ENCODE measurements at places on chromosomes 1 and 21. TPM values are rescaled to one million over a fixed set of nuclear protein-coding genes. Genes with fewer than 3 reads are reported as not detected.

NEGR1 gene
- total RNA-seq: 0.51 TPM

DNA sequence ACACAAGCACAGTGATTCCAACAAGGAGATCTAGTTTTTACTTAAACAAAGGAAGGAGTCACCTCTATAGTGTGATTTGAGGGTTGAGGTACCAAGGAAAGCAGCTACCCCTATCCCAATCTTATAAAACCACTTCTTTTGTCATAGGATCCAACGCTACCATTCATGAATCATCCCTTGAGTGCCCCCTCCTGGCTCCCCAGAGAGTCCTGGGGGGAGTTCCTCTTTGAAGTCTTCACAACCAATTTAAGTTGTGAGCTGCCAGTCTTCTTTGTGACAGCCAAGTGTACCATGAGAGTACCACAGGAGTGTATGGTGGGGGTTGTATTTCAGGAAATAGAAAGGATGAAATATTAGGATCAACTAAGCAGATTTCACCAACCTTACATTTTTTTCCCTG, 39.1 kb upstream of the NHLH2 start:
- peaks cover 12% of the 10 kb centered on the region for H3K4me1 ChIP-seq
- no peak overlapping the region for H3K27ac ChIP-seq
- no peaks in the 10 kb centered on the region for H3K36me3 ChIP-seq
- H3K4me3 ChIP-seq: no peak overlapping the region
- peaks cover 3% of the 10 kb centered on the region for H3K27me3 ChIP-seq
- DNase-seq: no peak

GRCh38 chr1:108046026-108046425, 81.0 kb upstream of the VAV3 start:
- no peaks in the 10 kb centered on the region for H3K36me3 ChIP-seq
- H3K4me3 ChIP-seq: no peak overlapping the region
- H3K27ac ChIP-seq: no peak overlapping the region
- no peaks in the 10 kb centered on the region for H3K4me1 ChIP-seq

ACTL8 gene
- total RNA-seq: not detected

- peaks cover 7% of the 10 kb centered on the region for H3K36me3 ChIP-seq
- no peaks in the 10 kb centered on the region for H3K4me1 ChIP-seq
- no peak for DNase-seq
- no peak overlapping the region for H3K27ac ChIP-seq
- H3K27me3 ChIP-seq: no peaks in the 10 kb centered on the region
Observed at GRCh38 chr1:174740249-174740968, 259.3 kb upstream of the CACYBP start.

DNA sequence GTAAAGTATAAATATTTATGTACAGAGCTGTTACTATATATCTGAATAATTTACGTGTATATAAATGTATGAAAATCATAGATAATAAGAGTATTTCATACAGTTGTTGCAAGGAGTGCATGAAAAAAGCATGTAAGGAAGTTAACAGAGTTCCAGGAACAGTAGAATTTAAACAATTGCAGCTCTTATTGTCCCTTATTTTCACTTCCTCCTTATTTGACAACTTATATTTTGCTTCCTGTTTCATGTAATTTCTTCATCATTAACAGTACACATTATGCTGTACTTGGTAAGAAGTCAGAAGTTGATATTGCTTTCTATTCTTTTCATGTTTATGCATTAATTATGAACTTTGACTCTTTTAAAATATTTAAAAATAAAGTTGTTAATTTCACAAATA, 681.5 kb downstream of the LRRIQ3 start:
- no peaks in the 10 kb centered on the region for H3K36me3 ChIP-seq
- H3K27me3 ChIP-seq: no peaks in the 10 kb centered on the region
- H3K4me3 ChIP-seq: no peak overlapping the region
- no peak for DNase-seq

DNA sequence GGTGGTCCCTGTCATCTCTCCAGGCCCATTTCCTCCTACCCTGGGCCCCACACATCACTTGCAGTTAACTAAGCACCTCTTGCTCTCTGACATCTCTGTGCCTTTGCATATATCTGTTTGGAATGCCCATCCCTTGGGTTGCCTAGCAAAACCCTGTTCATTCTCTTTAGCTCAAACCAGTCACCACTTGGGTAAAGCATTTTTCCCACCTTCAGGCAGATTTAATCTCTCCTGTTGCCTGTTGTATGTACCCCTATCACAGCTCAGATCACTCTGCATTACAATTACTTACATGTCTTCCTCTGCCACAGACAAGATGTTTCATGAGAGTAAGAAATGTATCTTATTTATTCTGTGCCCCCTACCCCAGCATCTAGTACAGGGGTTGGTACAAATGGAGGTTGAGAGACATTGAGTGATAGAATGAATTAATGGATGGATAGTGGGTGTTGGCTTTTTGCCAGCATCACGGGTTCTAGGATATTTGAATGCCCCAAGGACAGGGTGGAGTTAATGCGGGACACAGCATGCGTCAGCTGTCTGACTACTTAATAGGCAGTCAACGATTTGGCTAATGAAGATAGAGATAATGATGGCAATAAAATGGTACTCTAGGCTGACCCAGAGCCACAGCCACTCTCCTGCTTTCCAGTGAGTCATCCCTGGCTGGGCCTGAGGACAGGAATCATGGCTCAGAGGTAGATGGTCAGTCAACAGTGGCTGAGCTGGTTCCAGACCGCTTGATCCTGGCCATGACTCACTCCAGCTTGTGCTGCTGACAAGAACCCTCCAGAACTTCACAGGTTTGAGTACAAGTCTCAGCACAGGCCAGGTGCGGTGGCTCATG, 6.5 kb downstream of the NR0B2 start:
- no peak overlapping the region for H3K4me3 ChIP-seq
- peaks cover 4% of the 10 kb centered on the region for H3K27me3 ChIP-seq
- DNase-seq: no peak
- peaks cover 6% of the 10 kb centered on the region for H3K4me1 ChIP-seq
- H3K36me3 ChIP-seq: no peaks in the 10 kb centered on the region

XCL1 gene
- not detected for total RNA-seq

- H3K27ac ChIP-seq: no peak overlapping the region
- H3K36me3 ChIP-seq: no peaks in the 10 kb centered on the region
- no peak overlapping the region for H3K4me3 ChIP-seq
- no peak for DNase-seq
Observed at GRCh38 chr21:17733209-17733608, 85.9 kb downstream of the C21orf91 start.

DNA sequence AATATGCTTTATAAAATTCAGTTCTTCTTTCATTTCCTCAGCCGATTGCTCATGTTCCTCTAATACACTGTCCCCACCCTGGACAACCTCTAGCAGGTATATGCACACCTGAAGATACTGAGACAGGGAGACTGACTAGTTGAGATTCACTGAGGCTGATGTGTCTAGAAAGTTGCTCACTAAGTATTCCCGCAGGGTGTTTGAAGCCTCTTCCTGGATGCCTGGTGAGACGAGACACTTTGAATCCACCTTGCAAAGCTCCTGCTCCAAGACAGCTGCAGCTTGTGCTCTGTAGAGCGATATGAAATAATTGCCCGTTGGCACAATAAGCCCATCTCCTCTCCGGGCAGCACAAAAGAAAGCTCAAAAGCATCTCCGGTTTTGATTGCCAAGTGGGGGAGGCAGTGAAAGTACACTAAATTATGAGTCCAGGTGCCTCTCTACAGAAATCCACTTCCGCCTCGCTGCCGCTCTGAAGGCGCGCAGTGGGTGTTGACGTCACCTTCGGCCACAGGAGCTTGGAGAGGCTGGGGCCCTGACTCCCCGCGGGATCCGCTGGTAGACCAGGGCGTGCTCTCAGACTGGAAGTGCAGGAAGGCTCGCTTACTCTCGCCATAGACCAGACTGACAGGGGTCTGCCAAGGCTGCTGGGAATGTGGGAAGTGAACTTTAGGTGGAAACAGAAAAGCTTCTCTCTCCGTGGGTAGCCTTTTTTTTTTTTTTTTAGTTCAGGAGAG, 46.3 kb downstream of the GPA33 start:
- no peak overlapping the region for H3K27ac ChIP-seq
- no peak for DNase-seq
- H3K27me3 ChIP-seq: no peaks in the 10 kb centered on the region
- no peaks in the 10 kb centered on the region for H3K36me3 ChIP-seq

GRCh38 chr1:16161717-16162116, 5.8 kb upstream of the EPHA2 start:
- H3K4me1 ChIP-seq: peaks cover 13% of the 10 kb centered on the region
- no peak for DNase-seq
- H3K27me3 ChIP-seq: peaks cover 20% of the 10 kb centered on the region

GRCh38 chr1:10662824-10663677, 133.4 kb downstream of the CASZ1 start:
- H3K27ac ChIP-seq: peak overlapping the region; percentile 71
- H3K4me1 ChIP-seq: peaks cover 16% of the 10 kb centered on the region
- no peak for DNase-seq

- no peak for DNase-seq
- no peak overlapping the region for H3K27ac ChIP-seq
- H3K4me1 ChIP-seq: peaks cover 22% of the 10 kb centered on the region
- H3K4me3 ChIP-seq: no peak overlapping the region
- H3K36me3 ChIP-seq: no peaks in the 10 kb centered on the region
- peaks cover 4% of the 10 kb centered on the region for H3K27me3 ChIP-seq
Observed at GRCh38 chr1:98672189-98672588, 10.7 kb downstream of the SNX7 start.

KRTAP12-2 gene
- not detected for total RNA-seq

- H3K4me1 ChIP-seq: no peaks in the 10 kb centered on the region
- DNase-seq: peak; percentile 44
- no peaks in the 10 kb centered on the region for H3K36me3 ChIP-seq
- H3K27ac ChIP-seq: no peak overlapping the region
Observed at GRCh38 chr1:173914366-173914871, 2.7 kb downstream of the SERPINC1 start.

SPAG17 gene
- not detected for total RNA-seq

ATAD3A gene
- total RNA-seq: 32.1 TPM

TIAM1 gene
- 23.3 TPM for total RNA-seq

KLHDC8A gene
- 125 TPM for total RNA-seq

DNA sequence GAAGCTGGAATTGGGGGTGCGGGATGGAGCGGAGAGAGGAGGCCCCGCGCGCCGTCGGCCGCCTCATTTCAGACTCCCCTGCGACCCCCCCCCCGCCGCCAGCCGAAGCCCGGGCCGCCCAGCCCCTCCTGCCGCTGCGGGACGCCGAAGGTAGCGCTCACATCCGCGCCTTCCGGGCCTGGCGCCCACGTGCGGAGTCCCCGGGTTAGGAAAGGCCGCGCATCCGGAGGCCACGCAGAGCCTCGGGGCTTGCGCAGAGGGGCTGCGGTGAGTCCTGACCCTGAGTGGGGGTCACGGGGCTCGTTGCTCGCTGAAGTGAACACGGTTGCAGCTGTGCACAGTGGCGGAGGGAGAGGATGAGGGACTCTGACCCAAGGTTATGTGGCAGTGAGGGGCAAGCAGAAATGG, 552 bp upstream of the ZNF496 start:
- H3K27me3 ChIP-seq: peaks cover 37% of the 10 kb centered on the region
- peak overlapping the region; percentile 82 for H3K27ac ChIP-seq
- peaks cover 40% of the 10 kb centered on the region for H3K4me1 ChIP-seq
- peak; percentile 73 for DNase-seq
- peaks cover 7% of the 10 kb centered on the region for H3K36me3 ChIP-seq

GRCh38 chr1:217712925-217713597, 81.9 kb downstream of the SPATA17 start:
- no peak overlapping the region for H3K4me3 ChIP-seq
- no peaks in the 10 kb centered on the region for H3K36me3 ChIP-seq
- H3K4me1 ChIP-seq: no peaks in the 10 kb centered on the region
- DNase-seq: no peak
- no peak overlapping the region for H3K27ac ChIP-seq

- no peak for DNase-seq
- H3K27ac ChIP-seq: peak overlapping the region; percentile 73
- peaks cover 34% of the 10 kb centered on the region for H3K27me3 ChIP-seq
- no peaks in the 10 kb centered on the region for H3K36me3 ChIP-seq
- peaks cover 71% of the 10 kb centered on the region for H3K4me1 ChIP-seq
Observed at GRCh38 chr1:54287801-54288211, 87.8 kb downstream of the MRPL37 start.

TMEM269 gene
- total RNA-seq: 0.32 TPM

ROR1 gene
- total RNA-seq: 11.3 TPM

- H3K36me3 ChIP-seq: no peaks in the 10 kb centered on the region
- H3K27me3 ChIP-seq: peaks cover 10% of the 10 kb centered on the region
- H3K27ac ChIP-seq: no peak overlapping the region
Observed at GRCh38 chr1:167635156-167635648, 5.2 kb downstream of the RCSD1 start.

GRCh38 chr1:196669051-196669450, 17.2 kb downstream of the CFH start:
- H3K4me1 ChIP-seq: no peaks in the 10 kb centered on the region
- H3K27me3 ChIP-seq: no peaks in the 10 kb centered on the region
- H3K36me3 ChIP-seq: peaks cover 5% of the 10 kb centered on the region
- no peak for DNase-seq
- H3K27ac ChIP-seq: no peak overlapping the region

ALX3 gene
- total RNA-seq: not detected

Data from glutamatergic neuron (in vitro differentiated cells).